ENCODE measurements at places on chromosomes 1 and 21.

GRCh38 chr1:218804014-218804785 is 369.5 kb upstream of the LYPLAL1 start:
- DNase-seq = no peak

DNA sequence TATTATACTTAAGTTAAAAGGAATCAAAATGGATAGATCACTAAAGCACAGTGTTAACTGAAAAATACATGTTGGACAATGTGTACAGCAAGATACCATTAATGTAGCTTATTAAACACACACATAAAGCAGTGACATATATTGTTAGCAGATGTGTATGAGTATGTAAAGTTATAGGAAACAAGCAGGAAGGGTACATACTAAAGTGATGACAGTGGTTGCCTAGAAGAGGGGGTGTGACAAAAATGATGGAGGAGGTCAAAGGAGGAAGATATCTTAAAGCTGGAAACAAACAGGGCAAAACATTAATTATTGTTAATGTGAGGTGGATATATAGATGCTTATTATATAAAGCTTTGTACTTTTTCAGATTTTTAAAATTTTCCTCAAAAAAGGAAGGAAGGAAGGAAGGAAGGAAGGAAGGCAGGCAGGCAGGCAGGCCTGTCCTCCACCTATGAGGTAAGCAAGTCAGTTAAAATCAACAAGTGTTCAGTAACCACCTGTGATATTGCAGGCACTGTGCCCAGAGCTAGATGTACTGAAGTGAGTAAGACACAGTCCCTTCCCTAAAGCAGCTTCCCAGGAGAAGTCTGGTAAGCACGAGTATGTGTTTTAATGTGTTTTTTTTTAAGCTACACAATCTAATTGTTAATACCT is 252.9 kb upstream of the NR5A2 start:
- DNase-seq = no peak

GRCh38 chr1:53470155-53470554 is 11.0 kb downstream of the DMRTB1 start:
- DNase-seq = no peak

DNA sequence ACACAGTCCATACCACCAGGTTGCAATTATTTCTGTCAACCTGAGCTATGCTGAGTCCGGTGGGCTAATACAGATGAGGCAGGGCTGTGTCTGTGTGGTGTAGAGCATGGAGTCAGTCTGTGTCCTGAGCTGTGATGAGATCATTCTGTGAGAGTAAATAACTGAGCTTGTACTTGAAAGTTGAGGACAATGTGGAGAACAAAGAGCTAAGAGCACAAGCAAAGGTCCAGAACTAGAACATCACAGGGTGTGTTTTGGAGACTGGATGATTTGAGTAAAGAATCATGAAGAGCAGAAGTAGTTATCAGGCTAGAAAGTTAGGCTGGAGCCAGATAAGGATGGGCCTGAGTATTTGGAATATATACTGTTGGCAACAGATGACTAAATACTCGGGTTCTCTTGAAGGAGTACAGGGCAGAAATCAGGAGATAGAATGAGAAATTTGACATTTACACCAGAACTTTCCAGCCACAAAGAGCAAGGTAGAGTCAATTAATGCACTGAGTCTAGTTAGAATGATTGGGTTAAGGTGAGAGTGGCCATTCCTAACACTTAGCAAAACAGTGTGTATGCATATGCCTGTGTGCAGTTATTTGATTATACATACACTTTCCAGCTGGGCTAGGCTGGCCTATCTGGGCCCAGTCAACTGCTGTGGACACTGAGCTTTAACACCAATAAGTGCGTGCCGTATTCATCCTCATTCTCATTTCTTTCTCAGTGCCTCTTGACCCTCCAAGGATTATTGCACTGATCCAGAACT is 48.8 kb downstream of the LEPR start:
- DNase-seq = no peak

DNA sequence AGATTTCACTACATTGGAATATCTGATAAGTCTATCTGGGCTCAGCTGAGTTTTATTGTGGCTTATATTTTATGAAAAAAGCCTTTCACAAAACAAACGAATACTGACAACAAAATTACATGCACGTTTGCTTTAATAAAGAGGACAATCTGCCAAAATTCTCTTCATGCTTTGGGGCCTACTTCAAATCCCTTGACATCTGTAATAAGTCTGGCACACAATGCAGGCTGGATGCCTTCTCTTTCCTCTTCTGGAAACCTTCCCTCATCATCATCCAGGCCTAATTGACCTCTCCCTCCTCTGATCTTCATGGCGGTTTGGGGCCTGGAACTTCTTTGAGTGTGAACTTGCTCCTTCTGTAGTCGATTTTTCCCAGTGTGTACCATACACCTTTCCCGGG is 70.3 kb downstream of the MAP10 start:
- no peak for DNase-seq

GRCh38 chr1:44647896-44648295 is 26.4 kb downstream of the TMEM53 start:
- no peak for DNase-seq

DNA sequence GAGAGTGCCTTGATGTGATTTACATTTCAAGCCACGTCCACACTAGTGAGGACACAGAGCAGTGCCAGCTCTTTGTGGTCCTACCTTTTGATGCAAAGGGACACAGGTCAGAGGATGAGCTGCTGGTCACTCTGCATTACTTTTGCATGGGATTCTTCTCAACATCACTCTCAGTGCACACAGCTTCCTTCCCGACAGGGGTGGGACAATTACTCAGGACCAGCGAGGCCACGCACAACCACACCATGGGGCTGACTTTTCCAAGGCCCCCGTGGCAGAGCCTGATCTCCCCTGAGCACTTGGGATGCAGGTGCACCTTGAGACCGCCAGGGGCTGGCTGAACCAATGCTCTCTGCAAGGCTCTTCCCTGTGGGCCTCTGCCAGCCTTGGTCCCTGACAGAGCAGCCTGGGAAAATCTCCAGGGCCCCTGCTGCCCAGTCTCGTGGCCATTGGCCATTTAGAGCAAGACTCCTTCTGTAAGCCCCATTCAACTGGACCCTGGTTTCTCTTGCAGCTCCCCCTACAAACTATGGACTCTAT is 13.2 kb upstream of the PRAMEF12 start:
- DNase-seq = no peak

- DNase-seq = peak; percentile 27
These were observed 17.4 kb upstream of the KCNAB2 start for GRCh38 chr1:6028042-6028850.

DNA sequence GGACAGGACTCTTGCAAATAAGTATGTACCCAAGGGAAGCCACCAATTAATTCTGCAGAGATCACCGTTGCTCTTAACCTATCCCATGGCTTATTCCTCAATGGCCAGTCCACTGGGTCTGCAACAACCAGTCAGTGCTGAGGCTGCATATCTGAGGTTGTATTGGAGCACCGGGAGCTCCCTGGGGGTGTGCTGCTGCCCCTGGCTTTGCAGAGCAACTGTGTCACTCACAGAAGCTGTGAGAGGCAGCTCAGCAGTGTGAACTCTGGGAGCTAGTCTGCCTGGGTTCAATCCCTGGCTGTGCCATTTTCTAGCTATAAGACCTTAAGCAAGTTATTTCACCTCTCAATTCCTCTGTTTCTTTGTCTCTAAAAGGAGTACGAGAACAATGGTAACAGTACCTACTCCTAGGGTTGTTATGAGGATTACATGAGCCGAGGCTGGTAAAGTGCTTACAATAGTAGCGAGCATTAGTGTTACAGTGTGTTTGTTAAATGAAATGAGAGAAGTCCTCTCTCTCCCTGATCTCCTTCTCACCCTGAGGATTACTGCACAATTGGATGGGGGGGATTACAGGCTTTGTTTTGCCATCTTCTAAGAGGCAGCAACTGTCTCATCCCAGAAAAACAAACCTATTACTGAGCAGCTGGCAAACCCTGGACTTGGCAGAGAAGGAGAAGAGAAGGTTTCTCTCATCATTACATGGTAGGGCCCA is 3.6 kb downstream of the RXRG start:
- no peak for DNase-seq

DNA sequence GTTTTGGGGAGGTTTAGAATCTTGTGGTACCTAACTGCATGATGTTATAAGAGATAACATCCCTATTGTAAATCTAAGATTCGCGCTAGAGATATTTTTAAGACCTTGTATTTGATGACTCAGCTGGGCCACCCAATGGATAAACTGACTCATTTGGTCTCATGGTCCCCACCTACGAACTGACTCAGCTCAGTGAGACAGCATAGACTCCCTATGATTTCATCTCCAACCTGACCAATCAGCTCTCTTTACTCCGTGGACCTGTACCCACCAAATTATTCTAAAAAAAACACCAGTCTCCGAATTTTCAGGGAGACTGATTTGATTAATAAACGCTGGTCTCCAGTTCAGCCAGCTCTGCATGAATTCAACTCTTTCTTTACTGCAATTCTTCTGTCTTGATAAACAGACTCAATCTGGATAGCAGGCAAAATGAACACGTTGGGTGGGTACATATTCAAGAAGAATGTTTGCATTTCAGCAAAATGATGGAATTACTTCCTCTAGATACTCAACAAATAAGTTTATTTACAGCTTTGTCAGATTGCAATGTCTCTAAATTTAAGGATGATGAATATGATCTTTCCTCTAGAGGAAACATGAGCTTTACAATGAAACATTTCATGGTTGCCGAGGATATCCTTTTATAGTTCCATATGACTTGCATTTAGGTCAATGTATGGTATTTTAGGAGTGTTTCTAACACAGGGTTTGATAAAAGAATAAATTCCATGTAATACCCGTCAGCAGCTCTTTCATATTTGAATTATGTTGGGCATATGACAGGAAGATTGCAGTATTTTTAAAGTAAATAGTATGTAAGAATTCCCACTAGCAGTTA is 516.6 kb upstream of the RGS18 start:
- DNase-seq = no peak

GRCh38 chr21:42013376-42013775 is 3.2 kb upstream of the ZBTB21 start:
- DNase-seq = no peak

GRCh38 chr1:212070720-212071302 is 35.3 kb downstream of the DTL start:
- no peak for DNase-seq

Measured in stimulated activated CD8-positive, alpha-beta memory T cell treated with anti-CD3 and anti-CD28 coated beads, Interleukin-15, amount 100 ng/mL, for 1 hour (primary cell).